Vagina (tissue), 2 donors: ENCODE measurements at places on chromosomes 3 and 15. TPM values are rescaled to one million over a fixed set of nuclear protein-coding genes. Genes with fewer than 3 reads are reported as not detected.

DNA sequence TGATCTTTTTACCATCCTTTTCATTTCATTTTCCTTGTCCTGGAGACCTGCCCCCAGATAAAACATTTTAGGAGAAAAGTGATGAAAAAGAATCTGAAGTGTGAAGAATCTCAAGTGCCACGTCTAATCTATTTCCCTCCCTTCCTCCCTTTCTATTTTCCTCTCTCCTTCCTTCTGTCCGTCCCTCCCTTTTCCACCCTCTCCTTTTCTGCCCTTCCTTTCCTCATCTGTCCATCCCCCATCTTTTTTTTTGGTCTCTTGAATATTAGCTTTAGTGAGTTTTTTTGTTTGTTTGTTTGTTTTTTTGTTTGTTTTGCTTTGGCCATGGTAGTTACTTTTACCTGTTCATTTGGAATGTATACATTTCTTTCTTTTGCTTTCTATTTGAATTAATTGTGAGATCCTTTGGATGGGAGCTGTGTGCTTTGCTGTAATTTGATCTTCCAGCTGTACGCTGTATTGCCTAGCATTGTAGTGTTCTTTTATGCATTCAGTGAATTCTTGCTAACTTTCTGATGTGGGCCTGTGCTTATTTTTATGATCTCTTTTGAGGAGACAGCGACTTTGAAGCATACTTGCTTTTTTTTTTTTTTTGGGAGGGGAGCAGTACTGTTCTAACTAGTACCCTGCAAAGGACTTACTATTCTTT, 19.2 kb downstream of the CDIN1 start:
- no peak for DNase-seq

DNA sequence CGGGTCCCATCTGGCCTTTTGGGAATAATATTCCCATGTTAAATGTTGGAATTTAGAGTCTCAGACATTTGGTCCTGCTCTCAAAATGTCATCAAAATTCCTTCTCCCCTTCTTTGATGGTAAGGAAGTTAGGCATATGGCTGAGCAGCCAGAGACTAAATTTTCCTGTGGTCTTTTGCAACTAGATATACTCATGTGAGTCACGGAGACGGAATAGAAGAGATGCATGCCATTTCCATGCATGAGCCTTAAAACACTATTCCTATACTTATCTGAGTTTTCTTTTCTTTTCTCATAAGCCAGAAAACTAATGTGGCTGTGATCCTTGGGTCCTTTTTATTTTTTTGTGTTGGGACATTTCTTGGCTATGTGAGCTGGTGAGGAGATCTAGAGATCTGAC, 105.3 kb downstream of the NR2F2 start:
- no peak for DNase-seq

GRCh38 chr3:82376883-82377282, 615.4 kb upstream of the GBE1 start:
- DNase-seq: no peak

DNA sequence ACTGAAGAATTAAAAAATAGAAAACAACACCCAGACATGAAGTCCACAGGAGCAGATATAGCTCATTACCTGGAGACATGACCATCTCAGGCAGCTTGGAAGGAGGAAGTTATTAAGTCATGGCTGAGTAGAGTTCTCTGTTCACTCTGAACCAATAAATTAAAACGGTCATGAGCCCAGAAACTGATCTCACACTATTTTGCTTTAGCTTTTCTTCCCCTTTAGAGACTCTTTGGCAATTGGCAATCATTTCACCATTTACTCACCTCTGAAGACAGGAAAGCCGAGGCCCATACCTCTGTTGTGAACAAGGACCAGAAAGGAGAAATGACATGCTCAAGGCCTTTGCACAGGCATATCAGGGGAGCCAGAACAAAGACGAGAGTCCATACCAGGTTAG, 26.6 kb downstream of the CLDN18 start:
- no peak for DNase-seq

- no peak for DNase-seq
Measured at GRCh38 chr3:65406470-65406869, 632.2 kb downstream of the MAGI1 start.

GRCh38 chr15:94135486-94136147, 95.7 kb upstream of the MCTP2 start:
- DNase-seq: no peak

GRCh38 chr3:54988838-54989630, 61.2 kb upstream of the LRTM1 start:
- DNase-seq: no peak

DNA sequence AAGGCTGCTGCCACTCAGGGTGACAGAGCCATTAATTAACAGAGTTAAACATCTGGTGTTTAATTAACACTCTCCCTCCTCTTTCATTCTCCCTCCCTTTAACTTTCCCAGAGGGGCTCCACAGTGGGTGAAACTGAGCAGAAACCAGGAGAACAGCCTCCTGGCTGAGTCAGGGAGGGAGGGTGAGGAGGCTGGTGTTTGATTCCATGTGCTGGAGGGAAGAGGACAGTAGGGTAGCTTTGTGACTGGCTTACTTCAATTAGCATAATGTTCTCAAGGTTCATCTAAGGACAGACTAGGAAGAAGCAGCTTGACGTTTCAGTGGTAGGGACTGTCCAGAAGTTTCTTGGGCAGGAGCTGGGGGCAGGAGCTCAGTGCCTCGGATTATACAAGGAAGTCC, 62.8 kb downstream of the SEMA5B start:
- no peak for DNase-seq

GRCh38 chr15:63319065-63319464, 41.7 kb downstream of the APH1B start:
- DNase-seq: no peak

GRCh38 chr3:105811518-105812193, 57.2 kb downstream of the CBLB start:
- DNase-seq: no peak

DNA sequence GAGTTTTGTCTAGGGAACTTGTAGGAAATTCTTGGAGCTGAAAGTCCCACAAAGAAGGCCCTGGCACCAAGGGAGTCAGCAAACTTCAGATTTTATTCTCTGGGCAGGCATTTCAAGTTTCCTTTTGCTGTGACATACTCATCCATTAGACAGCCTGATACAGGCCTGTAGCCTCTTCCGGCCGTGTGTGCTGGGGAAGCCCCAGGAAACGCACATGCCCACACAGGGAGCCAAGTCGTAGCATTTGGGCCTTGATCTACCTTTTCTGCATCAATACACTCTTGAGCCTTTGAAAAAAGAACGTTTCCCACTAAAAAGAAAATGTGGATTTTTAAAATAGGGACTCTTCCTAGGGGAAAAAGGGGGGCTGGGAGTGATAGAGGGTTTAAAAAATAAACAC, 15.0 kb downstream of the TIGIT start:
- DNase-seq: no peak

DNA sequence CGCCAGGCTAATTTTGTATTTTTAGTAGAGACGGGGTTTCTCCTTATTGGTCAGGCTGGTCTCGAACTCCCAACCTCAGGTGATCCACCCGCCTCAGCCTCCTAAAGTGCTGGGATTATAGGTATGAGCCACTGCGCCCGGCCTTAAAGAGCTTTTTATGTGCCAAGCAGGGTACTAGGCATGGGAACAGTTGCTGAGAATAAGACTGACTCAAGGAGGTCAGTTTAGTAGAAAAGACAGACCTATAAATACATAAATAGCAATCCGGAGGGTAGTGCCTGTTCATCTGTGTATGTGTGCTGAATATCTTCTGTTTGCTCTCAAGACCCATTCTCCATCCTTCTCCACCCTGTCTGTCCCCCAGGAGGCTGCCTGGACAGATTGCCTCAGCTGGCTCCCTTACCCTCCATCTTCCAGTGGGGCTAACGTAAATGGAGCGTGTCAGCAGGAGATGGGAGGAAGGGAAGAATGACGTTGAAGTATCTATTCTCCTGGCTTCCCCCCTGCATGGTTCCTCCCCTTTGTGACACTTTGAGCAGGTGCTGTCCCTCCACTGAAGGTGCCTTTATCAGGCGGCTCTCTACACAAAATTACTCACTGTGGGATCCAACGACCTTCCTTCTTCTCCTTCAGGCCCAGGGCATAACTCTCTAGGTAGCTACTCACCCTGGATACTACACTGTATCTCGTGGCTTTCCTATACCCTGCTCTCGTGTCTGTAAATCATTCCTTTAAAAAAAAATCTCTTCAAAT, 31.1 kb downstream of the FBXO40 start:
- DNase-seq: no peak

DNA sequence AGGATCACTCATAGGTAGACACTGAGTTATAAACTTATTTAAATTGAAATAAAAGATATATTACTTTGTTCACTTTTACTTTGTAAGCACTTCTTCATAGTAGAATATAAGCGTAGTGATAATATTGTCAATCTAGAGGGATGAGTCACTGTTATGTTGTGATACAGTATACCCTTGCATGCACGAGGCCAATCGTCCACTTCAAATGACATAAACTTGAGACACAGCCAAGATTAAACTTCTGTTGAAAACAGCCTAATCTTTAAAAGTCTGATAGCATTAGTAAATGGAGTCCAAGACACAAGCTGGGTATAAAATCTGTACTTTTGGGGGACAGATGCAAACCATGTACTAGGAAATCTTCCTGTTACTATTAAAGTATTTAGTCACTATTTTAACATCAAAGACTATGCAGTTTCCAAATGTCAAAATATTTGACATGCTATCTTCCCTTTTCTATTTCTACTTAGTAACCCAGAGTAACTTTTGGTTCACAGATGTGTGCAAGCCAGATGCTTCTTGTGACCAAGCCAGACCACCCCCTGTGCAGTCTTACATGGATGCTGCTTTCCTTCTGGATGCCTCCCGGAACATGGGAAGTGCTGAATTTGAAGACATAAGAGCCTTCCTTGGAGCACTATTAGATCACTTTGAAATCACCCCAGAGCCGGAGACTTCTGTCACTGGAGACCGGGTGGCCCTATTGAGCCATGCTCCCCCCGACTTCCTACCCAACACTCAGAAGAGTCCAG, 85.3 kb downstream of the PIK3R4 start:
- no peak for DNase-seq

GRCh38 chr3:195031574-195032003, 239.4 kb downstream of the XXYLT1 start:
- DNase-seq: no peak

GRCh38 chr15:33021806-33022389, 172.6 kb downstream of the FMN1 start:
- no peak for DNase-seq

- peak; percentile 79 for DNase-seq
Measured at GRCh38 chr3:42705962-42706585, 3.5 kb upstream of the HHATL start.

DNA sequence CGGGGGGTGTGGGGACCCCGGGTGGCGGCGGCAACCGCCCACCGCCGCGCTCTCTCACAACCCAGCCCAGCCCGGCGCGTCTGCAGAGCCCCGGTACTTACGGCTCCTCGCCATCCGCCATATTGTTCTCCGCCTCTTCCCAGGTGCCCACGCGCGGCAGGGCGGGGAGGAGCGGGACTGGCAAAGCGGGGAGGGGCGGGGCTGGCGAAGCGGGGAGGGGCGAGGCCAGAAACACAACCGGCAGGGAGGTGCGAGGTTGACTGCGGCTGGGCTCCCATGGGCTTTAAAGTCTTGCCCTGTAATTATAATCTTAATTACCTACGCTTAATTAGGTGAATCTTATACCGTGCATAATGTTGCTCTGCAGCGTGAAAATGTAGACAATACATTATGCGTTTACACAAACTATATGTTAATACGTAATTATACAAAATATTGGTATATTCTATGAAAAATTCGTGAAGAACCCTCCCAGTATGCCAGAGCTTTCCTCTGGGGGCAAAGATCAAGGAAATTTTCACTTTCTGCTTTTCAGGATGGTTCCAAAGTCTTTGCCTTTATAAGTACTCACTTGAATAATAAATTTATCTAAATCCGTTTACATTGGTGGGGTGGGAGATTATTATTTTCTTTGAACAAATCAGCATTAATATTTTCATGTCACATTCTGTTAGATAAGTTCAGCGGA, at the start of gene UBA3:
TSS of gene UBA3 (minus strand) at position 133 of the 688 bp plus-strand sequence. CDS start at position 121, 12 bp downstream.
- DNase-seq: no peak

Gene ANKDD1A
- total RNA-seq: 17.7 TPM

Gene SI
- total RNA-seq: not detected

Gene PLCB2
- 14.0 TPM for total RNA-seq

Gene ZBTB20
- 64.8 TPM for total RNA-seq

Gene LRRC31
- total RNA-seq: not detected

Gene ZNF860
- total RNA-seq: 2.0 TPM

Gene CCPG1
- total RNA-seq: 23.1 TPM

Gene TTLL13
- total RNA-seq: not detected

Gene IQCH
- total RNA-seq: 1.5 TPM
